ENCODE measurements at places on chromosomes 1 and 21.

- peak; percentile 17 for DNase-seq
Measured at GRCh38 chr1:87329051-87329525, 408 bp downstream of the LMO4 start.

DNA sequence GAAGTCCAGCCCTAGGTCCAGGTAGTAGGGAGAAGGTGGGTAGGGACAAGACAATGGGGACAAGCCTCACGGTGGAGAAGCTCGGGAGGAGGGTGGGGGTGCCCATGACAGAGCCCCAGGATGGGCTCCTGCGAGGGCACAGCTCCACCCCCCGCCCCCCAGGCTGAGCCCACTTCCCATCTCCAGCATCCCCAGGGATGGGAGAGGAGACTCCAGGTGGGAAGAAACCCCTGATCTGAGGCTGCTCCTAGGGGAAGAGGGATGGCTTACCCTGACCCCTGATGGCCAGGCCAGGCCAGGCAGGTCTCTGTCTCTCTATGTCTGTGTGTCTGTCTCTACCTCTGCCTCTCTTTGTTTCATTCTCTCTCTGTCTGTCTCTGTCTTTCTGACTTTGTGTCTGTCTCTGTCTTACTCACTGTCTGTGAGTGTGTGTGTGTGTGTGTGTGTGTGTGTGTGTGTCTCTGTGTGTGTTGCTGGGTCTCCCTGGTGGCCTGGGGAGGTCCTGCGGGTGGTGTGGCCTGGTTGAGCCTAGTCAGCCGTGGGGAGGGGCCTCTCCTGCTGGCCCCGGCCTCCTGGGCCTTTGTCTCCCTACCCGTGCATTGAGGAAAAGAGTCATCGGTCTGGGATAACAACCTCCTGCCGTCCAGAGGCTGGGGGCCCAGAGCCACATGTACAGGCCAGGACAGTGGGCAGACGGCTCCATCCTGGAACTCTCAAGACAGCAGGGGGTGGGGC, 45.7 kb downstream of the WNT9A start:
- DNase-seq: no peak

GRCh38 chr1:24803987-24804530, 58.8 kb downstream of the CLIC4 start:
- no peak for DNase-seq

GRCh38 chr1:11741919-11742558, 6.1 kb downstream of the AGTRAP start:
- DNase-seq: no peak

- DNase-seq: no peak
Measured at GRCh38 chr1:202158810-202159533, 1.4 kb downstream of the PTPN7 start.

- DNase-seq: no peak
Measured at GRCh38 chr1:192737306-192737705, 71.5 kb upstream of the RGS2 start.

DNA sequence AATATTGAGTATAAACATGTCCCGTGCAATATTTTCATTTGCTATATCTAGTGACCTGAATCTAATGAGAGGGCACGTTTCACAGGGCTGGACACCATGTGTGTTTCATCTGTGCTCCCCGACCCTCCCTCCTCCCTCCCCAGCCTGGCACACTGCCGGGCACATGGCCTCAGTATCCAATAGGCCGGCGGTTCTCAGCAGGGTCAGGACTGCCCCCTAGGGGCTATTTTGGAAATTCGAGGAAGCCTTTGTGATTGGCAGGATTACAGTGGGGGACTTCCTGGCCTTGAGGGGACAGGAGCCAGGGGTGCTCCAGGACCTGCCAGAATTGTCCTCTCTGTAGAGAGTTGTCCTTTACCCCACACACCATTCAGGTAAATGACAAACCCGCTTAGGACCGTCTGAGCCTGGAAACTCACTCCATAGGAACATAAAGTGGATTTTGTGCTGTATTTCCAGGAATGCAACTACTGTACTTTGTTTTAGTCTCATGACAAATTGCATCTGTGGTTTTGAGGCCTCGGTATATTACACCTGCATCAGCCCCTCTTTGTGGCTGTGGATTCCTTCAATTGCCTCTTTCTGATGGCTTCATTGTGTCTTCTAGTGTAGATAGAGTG, 109.5 kb upstream of the SIM2 start:
- no peak for DNase-seq

GRCh38 chr1:2606881-2607621, 20.5 kb downstream of the PRXL2B start:
- DNase-seq: no peak

GRCh38 chr1:111924786-111925185, 64.7 kb downstream of the KCND3 start:
- no peak for DNase-seq

DNA sequence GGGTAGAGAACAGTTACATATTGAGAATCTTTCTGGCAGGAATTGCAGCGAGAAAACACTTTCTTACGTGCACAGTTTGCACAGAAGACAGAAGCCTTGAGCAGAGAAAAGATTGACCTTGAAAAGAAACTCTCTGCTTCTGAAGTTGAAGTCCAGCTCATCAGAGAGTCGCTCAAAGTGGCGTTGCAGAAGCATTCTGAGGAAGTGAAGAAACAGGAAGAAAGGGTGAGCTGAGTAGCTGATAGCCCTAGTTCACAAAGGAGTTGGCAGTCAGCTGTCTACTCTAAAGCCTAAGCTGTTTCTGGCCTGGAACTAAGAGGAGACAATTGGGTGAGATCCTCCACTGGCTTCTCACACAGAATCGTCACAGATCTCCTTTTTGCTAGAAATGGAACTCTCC, 20.3 kb upstream of the SH3BGRL3 start:
- DNase-seq: no peak

- no peak for DNase-seq
Measured at GRCh38 chr1:6424000-6424565, 493 bp upstream of the ESPN start.

GRCh38 chr1:76080552-76081079, 6.1 kb downstream of the ST6GALNAC3 start:
- DNase-seq: no peak

DNA sequence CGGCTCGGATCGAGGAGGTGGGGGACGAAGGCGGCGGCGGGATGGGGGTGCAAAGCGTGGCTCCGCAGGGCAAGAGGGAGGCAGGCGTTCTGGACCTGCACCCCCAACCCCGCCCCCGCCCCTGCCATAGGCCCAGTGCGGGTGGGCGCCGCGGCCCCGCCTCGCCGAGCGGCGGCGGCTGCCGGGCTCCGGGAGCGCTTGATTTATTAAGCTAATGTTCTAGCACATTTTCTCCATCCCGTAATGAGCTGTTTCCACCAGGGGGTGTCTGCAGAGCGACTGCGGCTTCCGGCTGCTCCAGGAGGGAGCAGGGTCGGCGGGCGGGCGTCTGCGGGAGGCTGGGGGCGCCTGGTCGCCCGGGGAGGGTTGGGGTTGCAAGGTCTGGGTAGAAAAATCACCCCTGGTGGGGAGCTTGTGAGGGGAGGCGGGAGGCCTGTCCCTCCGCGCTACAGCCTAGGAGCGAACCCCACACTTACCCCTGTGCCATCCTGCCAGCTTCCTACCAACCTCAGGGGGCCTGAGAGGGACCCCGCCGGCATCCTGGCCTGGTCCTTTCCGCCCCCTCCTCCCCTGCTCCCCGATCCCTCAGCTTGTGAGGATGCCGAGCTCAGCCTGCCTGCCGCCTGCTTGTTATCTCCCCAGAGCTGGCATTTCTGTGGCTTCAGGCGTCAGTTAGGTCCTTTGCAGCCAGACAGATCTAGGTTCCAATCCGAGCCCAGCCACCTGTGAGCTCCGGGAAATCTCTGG, 48.5 kb upstream of the ACOT11 start:
- DNase-seq: no peak

- no peak for DNase-seq
Measured at GRCh38 chr1:223496883-223497282, 103.7 kb downstream of the CCDC185 start.

DNA sequence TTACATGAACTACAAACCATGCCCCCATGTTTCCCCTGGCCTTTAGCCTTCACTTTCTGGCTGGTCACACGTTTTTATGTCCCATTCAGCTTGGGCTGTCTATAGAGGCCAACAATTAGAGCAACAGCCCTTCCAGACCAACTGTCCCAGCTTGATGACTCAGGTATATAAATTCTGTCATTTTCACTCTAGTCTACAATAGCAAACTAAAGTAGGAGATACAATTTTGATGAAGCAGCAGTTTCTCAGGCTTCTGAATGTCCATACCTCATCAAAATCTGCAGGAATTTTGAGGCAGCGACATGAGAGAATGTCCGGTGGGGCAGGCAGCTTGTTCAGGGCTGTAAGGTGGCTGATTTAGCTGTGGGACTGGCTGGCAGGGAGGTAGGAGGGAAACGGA, 45.6 kb upstream of the VAV3 start:
- DNase-seq: no peak

GRCh38 chr1:59143811-59144210, 153.1 kb upstream of the FGGY start:
- no peak for DNase-seq

DNA sequence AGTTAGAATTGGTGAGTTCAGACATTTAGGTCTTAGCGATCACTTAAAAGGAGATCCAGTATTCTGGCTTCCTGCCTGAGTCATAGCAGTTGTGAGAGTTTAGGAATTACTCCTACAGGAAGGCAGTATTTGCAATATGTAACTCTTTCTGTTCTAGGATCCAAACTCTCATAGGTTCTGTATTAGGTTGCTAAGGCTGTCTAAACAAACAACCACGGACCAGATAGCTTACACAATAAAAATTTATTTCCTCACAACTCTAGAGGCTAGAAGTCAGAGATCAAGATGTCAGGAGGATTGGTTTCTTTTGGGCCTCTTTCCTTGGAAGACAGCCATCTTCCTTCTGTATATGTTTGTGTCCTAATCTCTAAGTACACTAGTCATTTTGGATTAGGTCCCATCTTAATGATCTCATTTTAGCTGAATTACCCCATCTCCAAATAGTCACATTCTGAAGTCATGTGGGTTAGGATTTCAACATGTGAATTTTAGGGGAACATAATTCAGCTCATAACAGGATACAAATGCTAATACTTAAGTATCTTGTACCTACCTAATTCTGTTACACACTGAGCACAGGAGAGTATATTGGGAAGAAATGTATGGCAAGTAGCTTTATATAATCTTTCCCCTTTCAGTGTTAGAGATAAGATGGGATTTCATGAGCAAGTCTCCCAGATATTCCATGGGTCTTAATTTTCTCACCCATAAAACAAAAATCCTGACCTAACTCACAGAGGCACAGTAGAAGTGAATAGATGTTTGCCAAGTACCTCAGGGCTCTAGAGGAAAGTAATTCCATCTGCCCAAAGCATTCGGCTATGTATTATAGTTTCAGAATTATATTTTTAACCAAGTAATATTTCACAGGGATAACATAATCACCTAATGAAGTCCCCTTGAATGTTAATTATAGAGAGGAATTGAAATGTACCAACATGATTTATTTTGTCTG, 144.4 kb downstream of the PTBP2 start:
- DNase-seq: no peak

DNA sequence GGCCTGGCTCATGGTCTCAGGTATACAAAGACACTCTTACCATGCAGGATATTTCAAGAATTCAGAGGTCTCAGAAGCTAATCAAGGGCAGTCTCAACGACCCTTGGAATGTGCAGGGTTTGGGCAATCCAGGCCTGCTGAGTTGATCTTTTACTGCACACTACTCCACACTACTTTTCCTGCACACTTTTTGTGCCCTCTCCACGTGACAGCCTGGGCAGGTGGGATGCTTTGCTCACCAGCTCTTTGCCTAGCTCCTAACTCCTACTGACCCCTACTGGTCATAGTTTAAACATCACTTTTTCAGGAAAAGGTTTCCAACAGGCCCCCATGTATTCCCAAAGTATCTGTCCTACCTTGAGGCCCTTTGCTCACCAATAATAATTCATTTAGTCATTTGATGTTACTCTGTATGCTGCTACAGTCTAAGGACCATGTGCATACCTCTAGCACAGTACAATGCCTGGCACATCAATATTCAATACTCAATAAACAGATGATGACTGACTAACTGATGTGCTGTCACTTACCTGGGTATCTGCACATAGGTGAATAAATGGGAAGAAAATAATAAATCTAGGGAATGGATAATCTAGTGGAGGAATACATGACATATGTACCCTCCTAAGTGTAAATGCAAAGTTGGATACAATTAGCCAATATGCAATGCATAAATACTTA, 9.6 kb downstream of the DUSP23 start:
- no peak for DNase-seq

GRCh38 chr1:210978316-210978973, 155.5 kb downstream of the KCNH1 start:
- no peak for DNase-seq

GRCh38 chr1:54045496-54045895, 7.5 kb downstream of the TMEM59 start:
- no peak for DNase-seq

DNA sequence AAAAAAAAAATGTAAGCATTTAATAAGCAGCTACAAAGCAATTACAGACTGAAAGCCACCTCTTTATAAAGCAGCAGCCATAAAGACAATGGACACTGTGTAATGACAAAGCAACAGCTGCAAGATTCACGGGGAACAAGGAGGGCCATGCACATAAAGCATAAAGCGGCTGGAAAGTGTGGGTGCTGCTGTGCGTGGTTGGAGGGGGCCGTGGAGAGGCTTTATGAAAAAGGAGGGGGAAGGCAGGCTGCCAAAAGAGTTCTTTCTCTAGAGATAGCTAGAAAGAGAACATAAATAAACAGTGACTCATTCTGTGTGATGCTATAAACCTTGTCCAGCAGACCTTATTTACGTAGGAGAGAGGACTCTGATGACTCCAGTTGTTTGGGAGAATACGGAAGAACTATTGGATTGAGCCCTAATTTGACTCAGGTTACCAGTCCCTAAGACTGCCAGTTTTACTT, 49.3 kb downstream of the ADAMTS1 start:
- DNase-seq: no peak

GRCh38 chr1:64482720-64483119, 12.8 kb downstream of the CACHD1 start:
- DNase-seq: no peak

DNA sequence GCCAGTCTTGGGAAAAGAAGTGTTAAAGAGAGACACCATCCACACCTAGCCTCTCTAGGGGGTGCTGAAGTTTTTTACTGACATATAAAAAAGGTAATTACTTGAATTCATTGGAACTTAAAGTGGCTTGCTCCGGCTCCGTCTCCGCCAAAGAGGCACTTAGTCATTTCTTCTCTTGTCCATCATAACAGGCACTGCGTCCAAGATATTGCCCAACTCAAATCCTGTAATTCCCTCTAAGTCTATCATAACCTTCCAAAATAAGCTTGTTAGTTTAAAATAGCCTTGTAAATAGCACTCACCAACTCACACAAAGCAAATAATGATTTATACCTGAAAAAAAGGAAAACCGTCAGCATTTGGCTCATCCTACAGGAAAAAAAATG, 160.5 kb downstream of the ZBTB18 start:
- DNase-seq: no peak
